ENCODE measurements at places on chromosomes 5 and 9.

- DNase-seq: no peak
Observed at GRCh38 chr5:75522025-75522424, 10.3 kb downstream of the POLK start.

DNA sequence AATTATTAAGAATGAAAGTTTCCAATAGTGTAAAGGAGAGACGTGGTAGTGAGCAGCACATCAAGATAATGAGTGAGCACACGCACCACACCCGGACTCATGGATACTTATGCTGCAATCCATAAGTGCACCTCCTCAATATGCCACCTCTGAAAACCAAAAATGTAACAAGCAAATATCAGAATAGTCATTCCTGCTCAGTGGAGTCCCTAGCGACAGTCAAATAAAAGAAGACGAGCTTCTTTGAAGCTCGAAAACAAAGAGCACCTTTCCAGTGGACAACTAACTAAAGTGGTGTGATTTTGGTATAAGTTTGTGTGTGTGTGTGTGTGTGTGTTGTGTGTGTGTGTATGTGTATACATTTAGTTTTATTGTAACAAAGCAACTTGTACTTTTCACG lies 241.3 kb downstream of the DEPDC1B start:
- DNase-seq: no peak

DNA sequence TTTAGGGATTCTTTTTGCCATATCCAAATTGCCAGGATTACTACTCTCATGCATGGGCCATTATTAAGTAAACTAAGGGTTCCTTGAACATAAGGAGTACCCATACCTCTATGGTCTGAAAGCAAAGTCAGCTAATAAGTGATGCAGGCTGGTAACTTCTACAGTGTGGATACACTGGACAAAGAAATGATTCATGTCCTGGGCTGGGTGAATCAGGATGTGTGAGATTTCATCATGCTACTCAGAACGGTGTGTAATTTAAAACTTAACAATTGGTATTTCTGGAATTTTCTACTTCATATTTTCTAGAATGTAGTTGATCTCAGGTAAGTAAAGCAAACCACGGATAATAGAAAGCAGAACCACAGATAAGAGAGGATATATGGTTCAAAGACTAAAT lies 428.8 kb downstream of the CHSY3 start:
- no peak for DNase-seq

GRCh38 chr5:68027519-68027918 lies 188.0 kb upstream of the PIK3R1 start:
- DNase-seq: no peak

GRCh38 chr5:7078901-7079300 lies 317.0 kb upstream of the ADCY2 start:
- no peak for DNase-seq

GRCh38 chr5:75465480-75465879 lies 45.9 kb downstream of the CERT1 start:
- no peak for DNase-seq

- DNase-seq: no peak
Observed at GRCh38 chr9:100492952-100493351, 20.0 kb downstream of the TMEFF1 start.

DNA sequence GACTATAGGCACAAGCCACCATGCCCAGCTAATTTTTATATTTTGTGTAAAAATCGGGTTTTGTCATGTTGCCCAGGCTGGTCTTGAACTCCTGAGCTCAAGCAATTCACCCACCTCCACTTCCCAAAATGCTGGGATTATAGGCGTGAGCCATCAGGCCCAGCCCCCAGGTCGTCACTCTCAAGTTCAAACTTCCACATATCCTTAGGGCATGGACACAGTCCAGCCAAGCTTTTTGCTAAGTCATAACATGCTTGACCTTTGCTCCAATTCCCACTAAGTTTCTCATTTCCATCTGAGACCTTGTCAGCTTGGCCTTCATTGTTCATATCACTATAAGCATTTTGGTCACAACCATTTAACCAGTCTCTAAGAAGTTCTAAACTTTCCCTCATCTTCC lies 43.9 kb upstream of the ARAP3 start:
- no peak for DNase-seq

DNA sequence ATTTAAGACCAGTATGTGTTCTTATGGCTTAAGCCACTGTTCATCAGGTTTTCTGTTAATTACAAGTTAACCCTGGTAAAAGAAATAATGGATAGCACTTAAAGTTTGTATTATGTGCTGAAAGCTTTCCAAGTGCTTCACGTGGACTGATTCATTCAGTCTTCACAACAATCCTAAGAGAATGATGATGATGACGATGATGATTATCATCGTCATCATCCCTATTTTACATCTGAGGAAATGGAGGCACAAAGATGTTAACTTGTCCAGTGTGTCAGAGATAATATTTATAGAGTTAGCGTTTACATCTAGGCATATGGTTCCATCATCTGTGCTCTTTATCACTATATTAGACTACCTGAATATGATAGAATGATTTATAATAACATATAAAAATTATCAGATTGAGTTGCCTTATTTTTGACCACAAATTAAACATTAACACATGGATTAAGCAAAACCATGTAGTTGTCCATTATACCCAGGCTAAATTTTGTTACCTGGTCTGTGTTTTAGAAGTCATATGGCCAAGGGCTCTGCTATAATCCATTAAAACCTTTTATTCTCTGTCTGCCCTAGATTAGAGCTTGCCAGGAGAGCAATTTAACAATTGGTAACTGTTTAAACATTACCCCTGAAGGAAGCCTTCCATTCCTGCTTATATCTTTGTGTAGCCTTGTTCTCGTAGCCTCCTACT lies 102.3 kb upstream of the MAP3K1 start:
- DNase-seq: no peak

Data from NCI-H510A treated with DMSO at 0.1 percent for 48 hours (cell line).